ENCODE measurements at places on chromosomes 3 and 15.

- no peak for DNase-seq
These were observed 130.1 kb downstream of the RYR3 start for GRCh38 chr15:33440900-33441299.

GRCh38 chr15:84736375-84736774 lies 12.0 kb upstream of the ZNF592 start:
- no peak for DNase-seq

GRCh38 chr3:150165396-150166094 lies 194.8 kb upstream of the PFN2 start:
- no peak for DNase-seq

DNA sequence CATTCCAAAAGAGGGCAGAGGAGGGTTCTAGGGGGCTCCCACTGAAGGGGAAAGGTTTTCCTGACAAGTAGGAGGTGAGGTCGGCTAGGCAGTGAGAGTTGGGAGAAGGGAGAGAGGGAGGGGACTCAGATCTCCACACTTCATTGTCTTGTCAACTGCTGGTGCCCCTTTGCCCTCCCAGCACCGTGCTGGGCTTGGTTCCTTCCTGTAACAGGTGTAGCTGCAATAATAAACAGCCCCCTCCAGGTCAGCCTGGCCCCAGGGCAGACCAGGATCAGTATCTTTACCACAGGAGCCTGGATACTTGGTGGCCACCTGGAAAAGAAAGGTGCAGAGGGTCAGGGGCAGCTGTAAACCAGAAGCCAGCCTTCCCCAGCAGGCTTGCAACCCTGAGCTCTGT lies 2.9 kb upstream of the KCTD6 start:
- no peak for DNase-seq

- DNase-seq, result no peak
These were observed 13.1 kb upstream of the DUT start for GRCh38 chr15:48318131-48318530.

DNA sequence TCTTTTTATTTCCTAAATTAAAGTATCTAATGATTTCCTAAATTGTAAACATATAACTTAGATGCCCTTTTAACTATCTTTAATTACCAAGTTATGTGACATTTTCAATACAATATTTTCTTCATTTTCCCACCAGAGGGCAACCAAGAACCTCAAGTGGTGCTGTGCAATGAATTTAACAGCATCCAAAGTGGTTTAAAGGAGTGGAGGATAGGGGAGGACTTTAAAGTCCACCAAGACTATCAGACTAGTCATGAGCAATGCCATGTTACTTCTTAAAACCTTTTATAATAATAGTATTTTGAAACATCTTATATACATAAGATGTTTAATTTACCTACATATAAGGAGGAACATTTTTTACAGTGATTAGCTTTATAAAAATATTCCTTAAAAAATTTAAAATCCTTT lies 74.4 kb downstream of the DLG1 start:
- DNase-seq, result peak; percentile 68

DNA sequence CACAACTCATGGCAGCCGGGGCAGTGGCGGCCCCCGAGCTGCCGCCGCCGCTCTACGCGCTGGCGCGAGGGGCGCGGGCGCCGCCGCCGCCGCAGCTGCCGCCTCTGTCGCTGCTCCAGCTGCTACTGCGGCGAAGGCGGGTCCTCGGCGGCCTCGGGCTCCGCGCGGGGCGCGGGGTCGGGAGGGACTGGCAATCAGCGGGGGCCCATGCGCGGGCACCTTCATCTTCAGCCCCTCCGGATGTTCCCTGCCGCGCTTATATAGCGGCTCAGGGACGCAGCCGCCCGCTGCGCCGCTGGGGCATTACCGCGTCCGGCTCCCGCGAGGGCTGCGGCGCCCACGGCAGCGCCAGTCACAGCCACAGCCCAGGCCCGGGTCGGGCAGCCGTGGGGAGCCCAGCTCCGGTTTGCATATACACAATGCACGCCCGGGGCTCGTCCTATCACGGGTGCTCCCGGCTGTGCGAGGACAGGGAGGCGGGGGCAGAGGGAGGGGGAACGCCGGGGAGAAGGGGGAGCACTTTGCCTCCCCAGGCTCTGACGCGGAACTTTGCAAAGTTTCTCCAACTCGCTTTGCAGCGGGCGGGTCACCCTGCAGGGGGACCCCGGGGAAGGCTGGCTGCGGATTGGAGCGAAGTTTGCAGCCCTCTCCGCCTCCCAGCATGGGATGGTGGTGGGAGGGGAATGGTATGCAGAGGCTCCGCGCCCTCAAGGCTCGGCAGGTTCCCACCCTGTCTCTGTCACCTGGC lies at the start of gene VGLL3:
Gene VGLL3 (minus strand): TSS at position 416 of the 748 bp plus-strand sequence. CDS start 406 bp downstream, at position 10.
- peak; percentile 97 for DNase-seq

DNA sequence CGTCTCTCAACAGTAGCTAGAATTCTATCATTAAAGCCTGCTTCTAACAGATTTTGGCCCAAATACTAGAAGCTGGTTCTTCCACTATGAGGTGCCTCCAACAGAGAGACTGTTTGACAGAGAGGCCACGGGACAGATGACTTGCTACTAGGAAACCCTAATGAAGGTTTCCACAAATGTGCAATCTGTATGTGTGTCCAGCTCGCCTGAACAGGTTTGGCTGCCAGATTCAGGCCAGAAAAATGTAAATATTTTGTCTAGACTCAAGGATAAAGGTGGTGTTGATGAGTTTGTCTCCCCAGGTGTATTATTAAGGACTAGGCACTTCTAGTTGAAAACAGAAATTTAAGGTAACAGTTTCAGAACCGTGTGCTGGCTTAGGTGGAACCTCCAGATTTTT lies 91.6 kb upstream of the TRIM42 start:
- no peak for DNase-seq

- DNase-seq, result peak; percentile 86
These were observed 50.8 kb downstream of the GXYLT2 start for GRCh38 chr3:72938471-72939265.

DNA sequence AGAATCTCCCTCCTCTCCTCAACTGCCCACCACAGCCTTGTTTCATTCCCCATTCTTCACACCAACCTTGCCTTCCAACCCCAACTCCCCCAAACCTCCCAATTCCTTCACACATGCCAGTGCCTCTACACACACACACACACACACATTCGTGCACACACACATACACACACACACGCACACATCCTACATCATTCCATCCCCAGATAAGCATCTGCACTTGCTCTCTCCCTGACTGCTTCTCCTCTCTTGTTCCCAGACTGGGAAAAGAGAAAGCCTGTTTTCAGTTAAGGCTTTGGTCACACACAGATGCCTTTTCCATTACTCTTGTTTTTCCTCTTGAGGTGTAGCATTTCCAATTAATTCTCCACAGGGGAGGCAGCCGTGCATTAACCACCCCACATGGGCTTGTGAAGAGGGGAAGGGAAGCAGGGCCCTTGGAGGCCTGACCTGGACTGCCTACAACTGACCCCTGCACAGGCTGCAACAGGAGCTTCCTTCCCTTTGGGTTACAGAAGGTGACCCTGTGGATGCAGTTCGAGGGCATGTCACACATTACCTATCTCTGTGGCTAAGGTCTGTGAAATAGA lies 32.0 kb upstream of the BOC start:
- peak; percentile 28 for DNase-seq

DNA sequence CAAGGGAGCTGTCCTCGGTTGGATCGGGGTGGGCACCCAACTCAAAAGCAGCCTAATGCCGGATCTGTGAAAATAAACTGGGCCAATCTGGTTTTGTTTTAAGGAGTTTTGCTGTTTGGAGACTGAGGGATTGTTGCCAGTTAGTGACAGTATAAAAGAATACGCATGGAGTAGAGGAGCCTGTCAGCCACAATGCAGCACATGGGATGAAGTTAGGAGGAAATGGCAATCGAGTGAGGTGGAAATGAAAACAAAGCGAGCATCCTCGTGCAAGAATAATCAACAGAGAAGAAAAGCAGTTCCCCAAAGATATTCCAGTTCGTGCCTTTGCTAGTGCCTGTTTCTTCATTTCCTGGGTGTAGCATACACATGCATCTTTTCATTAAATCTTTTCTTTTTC lies 108.4 kb upstream of the RORA start:
- DNase-seq, result peak; percentile 19

GRCh38 chr3:39754549-39754948 lies 54.9 kb upstream of the MYRIP start:
- DNase-seq, result no peak

GRCh38 chr3:46867550-46867898 lies 4.3 kb upstream of the MYL3 start:
- peak; percentile 36 for DNase-seq

DNA sequence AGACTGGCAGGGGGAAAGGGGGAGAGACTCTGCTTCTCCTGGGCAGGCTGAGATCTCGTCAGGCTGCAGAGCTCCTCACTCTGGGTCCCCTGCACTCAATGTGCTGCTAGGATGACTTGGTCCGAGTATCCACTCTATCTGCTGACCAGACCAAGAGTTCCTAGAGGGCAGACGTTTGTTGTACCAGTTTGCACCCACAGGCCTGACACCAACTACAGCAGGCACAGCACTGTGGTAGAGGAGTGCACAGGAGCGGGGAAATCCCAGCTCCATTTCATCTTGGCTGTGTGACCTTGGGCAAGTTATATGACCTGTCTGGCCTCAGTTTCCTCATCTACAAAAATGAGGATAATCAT lies 29.0 kb downstream of the CCDC12 start:
- no peak for DNase-seq
